ENCODE measurements at places on chromosomes 1 and 21. TPM values are rescaled to one million over a fixed set of nuclear protein-coding genes. Genes with fewer than 3 reads are reported as not detected.

- no peak for DNase-seq
These were observed 36.1 kb downstream of the CTNNBIP1 start for GRCh38 chr1:9873992-9874391.

GRCh38 chr1:63914706-63915105 is 140.9 kb downstream of the ROR1 start:
- no peak for DNase-seq

DNA sequence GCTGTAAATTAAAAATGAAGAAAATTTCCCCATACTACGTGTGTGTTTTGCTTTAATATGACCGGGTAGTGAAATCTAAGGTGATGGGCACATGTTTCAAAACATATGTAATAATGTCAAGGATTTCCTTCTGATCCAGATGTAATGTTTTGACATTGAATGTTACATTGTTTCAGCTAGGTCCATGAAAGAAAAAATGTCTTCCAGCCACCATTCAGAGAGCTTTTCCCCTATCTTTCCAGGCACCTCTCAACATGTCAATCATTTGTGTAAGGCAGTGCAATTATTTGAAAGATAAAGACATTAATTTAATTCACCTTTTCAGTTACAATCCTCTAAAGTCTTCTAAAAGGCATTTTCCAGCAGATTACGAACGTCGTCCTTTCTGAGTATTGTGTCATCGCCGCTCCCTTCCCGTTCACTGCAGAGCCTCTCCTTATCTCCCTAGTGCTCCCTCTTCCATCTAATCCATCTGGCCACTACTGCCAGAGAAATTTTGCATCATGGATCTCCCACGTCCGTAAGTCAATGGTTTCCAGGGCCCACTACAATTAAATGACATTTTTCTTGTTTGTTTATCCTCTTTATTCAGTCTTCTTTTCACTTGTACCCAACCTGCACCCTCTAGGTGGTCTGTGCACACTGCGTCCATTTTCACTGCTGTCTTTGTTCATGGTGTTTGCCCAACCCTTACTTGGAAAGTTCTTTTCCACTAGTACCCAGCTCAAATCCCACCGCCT is 1.3 kb upstream of the VAMP3 start:
- DNase-seq: no peak

Gene AIRE
- total RNA-seq: not detected

Gene S100A3
- not detected for total RNA-seq

- peak; percentile 99 for DNase-seq
These were observed 94.4 kb downstream of the COLGALT2 start for GRCh38 chr1:183942933-183943693.

DNA sequence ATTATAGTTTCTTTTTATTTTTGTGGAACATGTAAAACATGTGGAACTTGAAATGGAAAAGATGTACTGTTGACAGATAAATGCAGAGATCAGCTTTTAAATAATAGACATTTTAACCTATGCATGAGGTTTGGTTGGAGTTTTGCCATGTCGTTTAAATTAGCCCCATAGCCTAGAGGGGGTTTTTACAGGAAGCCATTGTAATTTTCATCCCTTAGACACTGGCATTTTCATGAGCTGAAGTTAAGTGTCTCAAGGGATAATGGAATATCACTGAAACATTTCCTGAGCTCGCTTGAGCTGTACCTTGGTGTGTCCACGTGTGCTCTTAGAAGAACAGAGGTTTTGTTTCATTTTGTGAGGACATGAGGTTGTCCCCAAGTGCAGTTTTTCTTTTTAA is 54.2 kb downstream of the HMCN1 start:
- DNase-seq: peak; percentile 93

Gene KCNK1
- total RNA-seq: 0.45 TPM

DNA sequence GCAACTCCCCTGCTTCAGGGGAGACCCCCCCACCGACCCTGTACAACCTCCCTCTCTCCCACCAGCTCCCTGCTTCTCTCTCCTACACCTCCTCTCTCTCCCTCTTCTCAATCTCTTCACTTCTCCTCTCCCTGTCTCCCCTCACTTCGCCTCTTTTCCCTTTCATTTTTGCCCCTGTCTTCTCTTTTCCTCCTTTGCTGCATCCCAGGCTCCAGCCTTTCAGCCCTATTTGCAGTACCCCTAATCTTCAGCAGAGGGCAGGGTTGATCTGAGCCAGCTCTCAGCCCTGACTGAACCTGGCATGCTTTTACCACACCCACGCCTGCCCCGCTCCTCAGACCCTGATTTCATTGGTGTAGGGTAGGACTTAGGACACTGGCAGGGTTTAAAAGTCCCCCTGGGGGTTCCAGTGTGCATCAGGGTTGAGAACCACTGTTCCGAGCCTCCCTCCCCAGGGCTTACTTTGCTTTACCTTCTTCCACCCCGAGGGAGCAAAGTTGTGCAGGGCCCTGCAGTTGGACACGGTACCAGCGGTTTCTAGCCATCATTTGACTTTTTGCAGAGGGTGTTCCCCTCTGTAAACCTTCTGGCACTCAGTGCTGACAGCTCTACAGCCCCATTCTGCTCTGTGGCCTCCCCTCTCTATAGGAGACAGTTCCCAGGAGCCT is 67.3 kb upstream of the CNTN2 start:
- peak; percentile 74 for DNase-seq
